Activated CD4-positive, CD25-positive, alpha-beta regulatory T cell treated with anti-CD3 and anti-CD28 coated beads, Interleukin-2, amount 50 U/mL, for 16 hours (primary cell): ENCODE measurements at places on chromosomes 5 and 9.

GRCh38 chr9:119370816-119371215 lies 1.6 kb upstream of the BRINP1 start:
- DNase-seq, result no peak

DNA sequence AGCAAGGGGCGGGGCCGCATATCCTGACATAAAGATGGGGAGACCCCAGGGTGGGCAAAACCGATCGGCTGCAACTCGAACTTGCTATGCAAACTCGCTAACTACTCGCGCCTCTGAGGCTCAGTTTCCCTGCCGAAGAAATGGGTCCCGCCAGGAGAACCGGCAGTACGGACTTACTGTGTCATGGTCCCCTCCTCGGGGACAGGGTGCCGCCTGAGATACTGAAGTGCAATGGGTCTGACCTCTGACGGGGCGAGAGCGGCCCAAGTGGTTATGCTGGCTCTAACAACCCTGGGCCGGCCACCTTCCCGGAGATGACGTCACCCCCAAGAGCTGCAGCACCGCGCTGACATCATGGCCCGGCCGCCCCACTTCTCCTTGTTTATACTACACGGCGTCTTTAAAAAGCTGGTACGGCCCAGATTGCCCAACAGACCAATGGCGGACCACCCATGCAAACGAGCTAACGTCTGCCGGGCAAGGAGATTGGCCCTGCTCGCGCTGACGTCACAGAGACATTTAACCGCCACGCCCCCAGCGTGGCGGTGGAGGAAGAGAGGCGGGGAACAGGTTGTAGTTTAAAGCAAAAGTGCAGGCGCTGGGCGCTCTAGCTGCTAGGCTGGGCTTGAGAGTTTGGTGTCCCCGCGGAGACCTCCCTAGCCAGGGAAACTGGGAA lies 490 bp upstream of the RNF44 start:
- DNase-seq, result peak; percentile 96

GRCh38 chr5:89425062-89425461 lies 542.1 kb upstream of the MEF2C start:
- no peak for DNase-seq

DNA sequence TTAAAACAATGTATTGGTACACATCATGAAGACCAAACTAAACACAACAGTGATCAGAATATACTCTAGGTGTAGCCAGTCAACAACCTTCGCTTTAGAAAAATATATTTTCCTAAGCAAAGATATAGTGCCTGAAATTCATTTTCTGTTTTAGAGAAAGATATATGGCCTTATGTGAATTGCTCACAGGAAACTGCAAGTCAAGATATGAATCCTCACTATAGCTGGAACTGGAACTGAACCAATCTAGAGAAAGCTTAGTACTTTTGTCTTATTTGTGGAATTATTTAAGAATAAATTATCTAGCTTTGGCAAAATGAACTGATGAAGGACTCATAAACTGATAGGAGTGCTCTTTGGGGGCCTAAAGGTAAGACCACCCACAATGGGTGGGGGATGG lies 27.3 kb downstream of the GZMK start:
- DNase-seq, result no peak

- no peak for DNase-seq
Measured at GRCh38 chr5:169742771-169743296, 105.8 kb downstream of the DOCK2 start.

GRCh38 chr5:33850100-33850594 lies 41.6 kb downstream of the ADAMTS12 start:
- DNase-seq, result no peak
